Activated CD4-positive, CD25-positive, alpha-beta regulatory T cell treated with anti-CD3 and anti-CD28 coated beads, Interleukin-2, amount 50 U/mL, for 72 hours (primary cell): ENCODE measurements at places on chromosomes 13 and 19.

DNA sequence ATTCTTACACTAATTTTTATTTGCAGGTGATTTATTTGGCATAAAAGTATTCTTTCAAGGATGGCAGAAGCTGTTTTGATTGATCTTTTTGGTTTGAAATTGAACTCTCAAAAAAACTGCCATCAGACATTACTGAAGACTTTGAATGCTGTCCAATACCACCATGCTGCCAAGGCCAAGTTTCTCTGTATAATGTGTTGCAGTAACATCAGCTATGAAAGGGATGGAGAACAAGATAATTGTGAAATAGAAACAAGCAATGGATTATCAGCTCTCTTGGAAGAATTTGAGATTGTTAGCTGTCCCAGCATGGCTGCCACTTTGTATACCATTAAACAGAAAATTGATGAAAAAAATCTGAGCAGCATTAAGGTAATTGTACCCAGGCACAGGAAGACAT lies 1.2 kb downstream of the LACC1 start:
- no peak for DNase-seq

- DNase-seq, result no peak
Measured at GRCh38 chr19:33441277-33441699, 67.8 kb downstream of the CEBPG start.

DNA sequence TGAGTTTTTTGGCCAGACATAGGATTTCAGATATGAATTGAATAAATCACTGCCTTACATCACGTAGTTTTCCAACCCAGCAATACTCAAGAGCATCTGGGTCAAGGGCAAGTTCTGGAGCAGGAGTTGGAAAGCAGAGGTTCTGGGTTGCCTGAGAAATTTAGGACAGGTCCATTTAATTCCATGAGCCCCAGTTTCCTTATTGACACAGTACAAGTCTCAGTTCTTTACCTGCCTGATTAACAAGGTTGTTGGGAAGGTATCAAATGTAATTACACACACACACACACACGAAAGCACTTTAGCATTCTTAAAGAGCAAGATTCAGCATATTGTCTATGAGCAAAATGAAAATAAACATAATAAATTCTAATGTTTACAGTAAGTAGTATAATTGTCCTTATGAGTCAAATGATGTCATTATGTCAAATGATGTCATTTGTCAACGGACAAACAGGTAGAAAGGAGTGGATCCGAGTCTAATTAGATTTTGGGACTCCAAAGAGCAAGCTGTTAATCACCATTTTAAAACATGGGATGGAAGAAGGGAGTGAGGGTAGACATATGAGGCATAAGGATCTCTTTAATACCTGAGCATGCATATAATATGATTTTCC lies 268.4 kb upstream of the ARGLU1 start:
- DNase-seq, result no peak

DNA sequence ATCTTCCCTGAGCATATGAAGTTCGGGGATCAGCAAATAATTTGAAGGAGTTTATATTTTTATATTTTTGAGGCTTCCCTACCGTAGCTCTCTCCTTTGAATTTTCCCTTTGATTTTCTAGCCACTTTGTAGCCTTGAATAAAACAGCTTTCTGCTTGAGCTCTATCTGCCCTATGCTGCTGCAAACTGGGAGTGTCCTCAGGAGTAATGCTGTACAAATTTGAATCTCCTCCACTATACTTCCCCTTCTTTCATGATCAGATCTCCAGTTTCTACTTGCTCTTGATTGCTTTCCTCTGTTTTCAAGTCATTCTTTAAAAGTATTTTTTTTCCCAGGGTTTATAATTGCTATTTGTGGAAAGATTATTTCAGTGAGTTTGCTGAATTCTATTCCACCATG lies 14.6 kb downstream of the PDS5B start:
- DNase-seq, result no peak

DNA sequence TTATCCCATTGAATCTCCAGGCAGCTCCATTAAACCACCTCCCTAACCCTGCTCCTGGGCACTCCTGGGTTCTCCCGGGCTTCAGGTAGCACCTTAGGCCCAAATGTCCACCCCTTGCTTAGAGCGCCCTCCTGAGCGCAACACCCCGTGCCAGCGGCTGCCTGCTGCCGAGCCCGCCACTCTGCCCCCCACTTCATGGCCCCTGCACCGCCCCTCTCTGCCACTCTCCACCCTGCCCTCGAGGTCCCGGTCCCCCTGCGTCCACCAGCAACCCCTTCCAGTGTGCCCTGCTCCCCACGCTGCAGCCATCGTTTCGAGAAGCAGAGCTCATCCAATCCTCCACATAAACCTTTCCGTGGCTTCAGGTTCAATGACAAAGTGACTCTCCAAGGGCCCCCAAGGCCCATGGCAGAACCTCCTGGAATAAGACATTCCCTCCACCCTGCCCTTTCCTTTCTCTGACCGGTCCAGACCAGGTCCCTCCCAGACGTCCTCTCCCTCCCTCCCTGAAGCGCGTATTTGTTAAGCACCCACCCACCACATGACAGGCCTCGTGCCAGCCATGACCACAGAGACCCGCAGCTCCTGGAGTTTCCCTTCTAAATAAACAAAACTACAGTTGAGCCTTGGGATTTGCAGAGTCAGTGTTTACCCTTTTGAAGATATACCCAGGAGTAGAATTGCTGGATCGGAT lies 66.6 kb downstream of the ARHGEF18 start:
- DNase-seq, result no peak

DNA sequence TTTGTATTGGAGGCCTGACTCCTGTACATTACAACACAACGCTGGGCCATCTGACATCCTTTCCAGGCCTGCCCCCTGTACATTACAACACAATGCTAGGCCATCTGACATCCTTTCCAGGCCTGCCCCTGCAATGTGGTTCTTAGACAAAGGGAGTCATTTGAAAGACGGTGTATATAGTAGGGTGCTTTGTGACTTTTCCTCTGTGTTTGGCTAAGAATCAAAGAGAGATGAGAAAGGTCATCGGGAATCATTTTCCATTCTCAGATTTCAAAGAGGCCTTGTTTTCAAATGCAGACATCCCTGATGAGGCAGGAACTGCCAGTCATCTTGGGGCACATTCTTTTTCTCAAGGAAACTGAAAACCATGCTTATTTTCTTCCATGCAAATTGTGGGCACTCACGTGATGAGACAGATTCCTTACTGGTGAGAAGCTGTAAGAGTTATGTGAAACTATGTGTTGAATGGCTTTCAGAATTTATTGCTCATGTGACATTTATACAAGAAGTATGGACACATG lies 551.6 kb downstream of the MYO16 start:
- DNase-seq, result no peak

DNA sequence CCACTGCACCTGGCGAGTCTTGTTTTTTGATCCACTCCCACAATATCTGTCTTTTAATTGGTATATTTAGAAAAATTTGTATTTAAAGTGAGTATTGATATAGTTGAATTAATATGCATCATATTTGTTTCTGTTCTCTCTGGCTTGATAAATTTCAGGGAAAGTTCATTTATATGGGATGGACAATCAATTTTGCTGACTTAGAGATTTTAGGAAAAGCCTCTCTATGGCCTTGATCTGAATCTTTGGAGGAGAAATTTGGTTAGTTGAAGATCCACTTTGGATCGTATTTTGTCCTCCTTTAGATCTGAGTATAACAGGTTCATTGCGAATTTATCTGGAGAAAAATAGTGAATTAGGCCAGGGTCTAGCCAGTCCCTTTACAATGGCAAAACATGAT lies 67.2 kb downstream of the SPRY2 start:
- DNase-seq, result no peak

DNA sequence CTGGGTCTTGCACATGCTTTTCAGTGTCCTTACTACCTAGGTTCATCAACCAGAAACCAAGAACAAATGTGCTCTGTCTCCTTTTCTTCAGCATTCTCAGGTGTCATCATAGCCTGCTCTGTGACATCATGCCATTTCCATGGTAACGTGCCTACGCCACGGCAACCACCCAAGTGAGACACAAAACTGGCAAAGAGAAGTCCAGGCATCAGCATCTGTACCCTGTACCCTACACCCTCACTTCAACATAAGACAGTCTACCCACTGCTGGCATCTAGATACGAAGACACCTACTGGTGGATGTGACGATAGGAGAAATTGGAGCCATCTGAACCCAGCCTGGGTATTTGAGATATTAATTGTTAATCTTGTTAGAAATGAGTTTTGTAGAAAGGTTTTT lies 13.3 kb downstream of the ZC3H4 start:
- no peak for DNase-seq

- no peak for DNase-seq
Measured at GRCh38 chr19:10009714-10010224, 535 bp downstream of the COL5A3 start.

GRCh38 chr13:97329331-97329730 lies 104.6 kb upstream of the RAP2A start:
- no peak for DNase-seq

DNA sequence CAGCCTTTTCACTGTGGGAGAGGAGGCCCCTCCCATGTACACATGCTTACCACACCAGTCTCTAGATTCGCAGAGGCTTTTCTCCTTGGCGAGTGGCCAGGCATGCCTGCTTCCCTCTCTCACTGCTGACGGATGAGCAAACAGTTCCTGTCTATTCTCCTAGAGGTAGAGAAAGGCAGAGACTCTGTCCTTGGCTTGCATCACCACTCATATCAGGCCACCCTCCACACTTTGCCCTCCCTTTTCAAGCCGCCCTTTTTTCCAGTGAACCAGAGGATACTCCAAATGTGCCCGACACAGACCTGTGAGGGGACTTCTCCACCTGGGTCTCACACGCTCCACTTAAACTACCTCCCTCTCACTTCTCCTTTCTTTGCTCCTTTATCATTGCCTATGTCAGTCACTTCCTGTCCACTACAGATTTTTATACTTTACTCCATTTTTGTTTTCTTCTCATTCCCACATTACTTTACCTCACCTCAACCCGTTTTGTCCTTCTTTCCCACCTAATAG lies 284.6 kb downstream of the DNAJC15 start:
- DNase-seq, result no peak

DNA sequence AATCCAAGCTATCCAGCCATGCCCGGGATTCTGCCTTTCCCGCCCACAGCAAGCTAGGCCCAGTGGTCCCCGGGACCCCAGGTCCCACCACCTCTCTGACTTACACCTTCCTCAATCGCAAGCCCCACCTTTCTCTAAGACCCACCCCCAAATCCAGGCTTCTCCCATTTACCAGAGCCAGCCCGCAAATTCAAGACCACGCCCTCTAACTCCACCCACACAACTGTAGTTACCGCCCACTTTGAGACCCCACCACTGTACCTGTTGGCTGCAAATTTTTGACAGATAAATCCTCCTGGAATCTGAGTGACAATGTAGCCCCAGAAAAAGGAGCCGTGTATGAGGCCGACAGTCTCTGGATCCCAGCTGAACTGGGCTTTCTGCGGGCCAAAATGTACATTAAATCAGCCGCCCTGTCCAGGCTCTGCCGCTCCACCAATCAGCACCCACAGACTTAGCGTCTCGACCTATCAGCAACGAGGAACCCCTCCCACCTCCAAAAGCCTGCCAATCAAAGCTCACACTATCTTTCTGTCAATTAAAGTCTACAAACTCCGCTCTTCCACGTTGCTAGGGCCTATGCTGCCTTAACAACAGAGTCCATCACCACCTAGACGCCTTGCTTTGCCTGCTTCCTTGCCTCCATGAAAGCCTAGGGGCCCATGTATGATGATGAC lies 6.3 kb downstream of the SLC17A7 start:
- no peak for DNase-seq

DNA sequence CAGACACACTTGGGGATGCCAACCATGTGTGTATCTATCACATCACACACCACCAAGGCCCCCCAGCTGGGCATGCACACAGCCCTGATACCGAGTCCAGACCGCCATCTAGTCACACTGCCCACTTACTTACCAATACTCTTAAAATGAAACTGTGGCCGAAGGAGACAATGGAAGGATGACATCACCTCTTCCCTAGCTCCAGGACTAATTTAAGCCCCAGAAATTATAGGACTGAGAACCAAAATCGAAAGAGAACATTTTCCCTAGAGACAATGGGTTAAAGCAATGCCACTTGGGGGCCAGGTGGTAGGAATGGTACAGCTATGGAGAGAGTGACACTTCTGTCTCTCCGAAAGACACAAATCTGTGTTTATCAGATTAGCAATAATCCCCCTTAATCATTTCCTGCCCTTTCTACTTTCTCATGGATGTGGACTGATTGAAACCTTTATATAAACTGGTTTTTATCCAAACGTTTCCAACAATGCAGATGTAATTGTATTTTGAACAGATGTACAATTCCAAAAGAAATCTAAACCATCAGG lies 663 bp upstream of the GGACT start:
- DNase-seq, result no peak

- no peak for DNase-seq
Measured at GRCh38 chr13:45108716-45109101, 11.6 kb upstream of the GTF2F2 start.

- no peak for DNase-seq
Measured at GRCh38 chr19:49502866-49503581, 6.8 kb downstream of the RPS11 start.

- DNase-seq, result no peak
Measured at GRCh38 chr19:38194061-38194701, 29.8 kb downstream of the DPF1 start.

GRCh38 chr19:3204646-3205275 lies 19.0 kb downstream of the NCLN start:
- DNase-seq, result no peak

GRCh38 chr13:44255771-44256364 lies 117.8 kb upstream of the SERP2 start:
- DNase-seq, result no peak

GRCh38 chr19:40147693-40148347 lies 43.4 kb upstream of the MAP3K10 start:
- DNase-seq, result no peak

GRCh38 chr13:36915896-36916640 lies 4.0 kb downstream of the SMAD9 start:
- no peak for DNase-seq

- no peak for DNase-seq
Measured at GRCh38 chr19:33161201-33161600, 29.3 kb downstream of the WDR88 start.

DNA sequence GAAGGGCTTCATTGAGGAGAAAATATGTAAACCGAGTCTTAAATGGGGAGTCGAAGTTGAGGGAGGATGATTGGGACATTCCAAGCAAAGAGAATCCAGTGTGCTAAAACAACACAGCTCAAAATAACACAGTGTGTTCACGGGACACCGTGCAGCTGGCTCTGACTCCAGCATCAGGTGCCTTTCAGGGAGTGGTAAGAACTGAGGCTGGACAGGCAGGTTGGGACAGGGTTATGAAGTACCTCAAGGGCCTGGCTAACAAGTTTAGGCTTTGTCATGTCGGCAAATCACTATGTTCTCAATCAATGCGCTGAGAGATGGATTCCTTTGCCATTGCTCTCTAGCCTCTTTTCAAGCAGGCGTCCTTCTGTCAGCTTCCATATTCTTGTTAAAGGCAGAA lies 27.5 kb upstream of the WDFY2 start:
- DNase-seq, result no peak

- no peak for DNase-seq
Measured at GRCh38 chr19:2587001-2587719, 111.2 kb downstream of the GADD45B start.

GRCh38 chr13:45092663-45093062 lies 27.6 kb upstream of the GTF2F2 start:
- no peak for DNase-seq
